Cardiac muscle cell (in vitro differentiated cells and primary cell): ENCODE measurements at places on chromosomes 7 and 10.

DNA sequence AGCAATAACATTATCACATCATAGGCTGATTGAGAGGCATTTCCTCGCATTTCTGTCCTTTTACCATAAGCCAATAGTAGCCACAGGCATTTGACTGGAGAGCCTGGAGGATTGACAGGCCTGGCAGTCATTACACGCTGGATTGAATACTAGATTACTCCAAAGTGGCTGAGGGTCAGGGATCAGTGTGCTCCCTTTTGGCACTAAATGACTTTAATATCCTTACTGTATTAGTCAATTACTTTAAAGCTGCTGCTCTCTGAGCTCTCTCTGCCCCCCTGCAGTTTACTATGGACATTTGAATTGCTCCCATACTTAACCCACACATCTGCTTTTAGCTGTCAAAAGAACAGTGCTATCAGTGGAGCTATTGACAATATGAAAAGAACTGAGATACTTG, 302.0 kb downstream of the TFEC start:
- H3K4me3 ChIP-seq: no peak overlapping the region
- DNase-seq: no peak
- no peak overlapping the region for H3K27ac ChIP-seq

DNA sequence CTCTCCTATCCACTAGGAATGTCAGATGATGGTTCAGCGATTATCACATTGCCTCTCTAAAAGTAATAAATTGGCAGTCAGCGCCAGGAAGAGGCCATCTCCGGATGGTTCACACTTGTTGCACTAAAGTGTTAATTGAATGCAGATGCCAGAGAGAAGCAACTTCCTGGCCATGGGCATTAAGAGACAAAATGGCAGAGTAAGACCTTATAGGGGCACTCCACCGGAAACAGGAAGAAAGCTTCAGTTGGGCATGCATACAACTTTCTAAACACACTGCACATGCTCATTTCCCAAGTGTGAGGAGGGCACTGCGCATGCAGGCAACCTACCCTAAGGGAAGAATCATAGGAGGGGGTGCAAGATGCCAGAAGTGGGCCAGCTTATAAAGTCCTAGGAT, 71.7 kb upstream of the AUTS2 start:
- H3K36me3 ChIP-seq: no peaks in the 10 kb centered on the region
- no peak overlapping the region for H3K4me3 ChIP-seq
- H3K27ac ChIP-seq: no peak overlapping the region
- H3K4me1 ChIP-seq: no peaks in the 10 kb centered on the region
- DNase-seq: no peak

GRCh38 chr7:122059542-122059941, 84.5 kb downstream of the AASS start:
- H3K27ac ChIP-seq: no peak overlapping the region
- no peak for DNase-seq
- no peaks in the 10 kb centered on the region for H3K4me1 ChIP-seq

GRCh38 chr10:132387764-132388210, 9.2 kb upstream of the PWWP2B start:
- no peaks in the 10 kb centered on the region for H3K27me3 ChIP-seq
- peak overlapping the region; percentile 78 for H3K27ac ChIP-seq
- no peak overlapping the region for H3K4me3 ChIP-seq
- no peaks in the 10 kb centered on the region for H3K36me3 ChIP-seq

GRCh38 chr10:16195178-16195769, 241.5 kb upstream of the PTER start:
- no peak overlapping the region for H3K27ac ChIP-seq
- no peaks in the 10 kb centered on the region for H3K27me3 ChIP-seq
- DNase-seq: no peak
- H3K4me3 ChIP-seq: no peak overlapping the region
- no peaks in the 10 kb centered on the region for H3K4me1 ChIP-seq
